ENCODE measurements at places on chromosomes 1 and 21.

GRCh38 chr1:37946703-37947360 lies at the start of gene INPP5B:
TSS of gene INPP5B (minus strand) at chr1:37947053. CDS start at chr1:37946308, 745 bp downstream.
- DNase-seq: no peak

GRCh38 chr1:61210435-61211154 lies 128.2 kb downstream of the NFIA start:
- no peak for DNase-seq

DNA sequence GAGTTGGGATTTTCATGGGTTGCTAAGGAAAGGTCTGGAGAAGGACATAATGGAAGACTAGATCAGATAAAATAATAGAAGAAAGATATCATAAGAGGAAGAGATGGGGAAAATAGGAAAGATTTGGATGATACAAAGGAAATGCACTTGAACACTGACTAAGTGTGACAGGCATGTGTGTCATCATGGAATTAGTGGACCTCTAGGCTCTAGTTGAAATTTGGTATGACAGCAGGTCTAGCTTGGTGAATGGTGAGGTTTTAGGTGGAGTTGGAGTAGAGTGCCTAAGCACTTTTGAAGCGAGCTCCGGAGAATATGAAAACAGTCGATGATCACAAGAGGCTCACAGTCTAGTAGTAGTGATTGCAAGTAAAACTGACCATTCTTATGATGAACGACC lies 73.0 kb upstream of the PTGS2 start:
- no peak for DNase-seq

DNA sequence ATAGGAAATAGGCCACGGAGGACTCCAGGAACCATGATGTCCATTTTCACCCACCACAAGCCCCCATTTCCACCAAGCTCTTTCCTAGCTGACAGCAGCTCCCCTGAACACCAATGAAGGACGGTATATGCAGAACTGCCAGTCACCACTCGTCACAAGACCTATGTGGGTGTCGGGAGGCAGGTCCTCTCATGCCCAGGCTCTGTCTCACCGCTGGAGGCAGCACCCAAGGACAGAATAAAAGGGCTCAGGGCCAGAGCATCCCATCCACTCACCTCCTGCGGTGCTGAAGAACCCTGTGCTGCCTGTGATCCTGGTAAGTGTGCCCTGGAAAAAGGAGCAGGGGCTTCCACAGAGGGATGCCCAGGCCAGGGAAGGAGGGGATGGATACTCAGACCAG lies at the start of gene LCE1F:
TSS of gene LCE1F (plus strand) at position 266 of the 400 bp plus-strand sequence. CDS start 1,232 bp downstream, outside the sequence.
- DNase-seq: no peak

GRCh38 chr1:24341260-24341659 lies 22.1 kb downstream of the GRHL3 start:
- DNase-seq: peak; percentile 61

DNA sequence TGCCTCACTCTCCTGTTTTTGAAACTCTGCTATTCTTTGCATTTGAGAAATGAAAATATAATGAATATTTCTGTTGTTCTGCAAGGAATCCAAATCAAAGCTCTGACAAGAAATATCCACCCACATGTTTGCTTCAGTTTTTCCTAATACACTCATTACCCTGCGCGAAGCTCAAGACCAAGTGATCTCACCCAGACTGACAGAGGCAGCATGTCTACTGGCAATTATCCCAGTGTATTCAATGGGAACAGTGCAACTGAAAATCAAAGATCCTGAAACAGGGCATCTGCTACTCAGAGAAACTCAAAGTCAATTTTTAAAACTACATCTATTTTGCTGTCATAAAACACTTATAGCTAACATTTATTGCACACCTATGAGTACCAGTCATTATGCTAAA lies 321.0 kb upstream of the LRRC7 start:
- DNase-seq: no peak

GRCh38 chr1:212034516-212035122 lies 738 bp downstream of the INTS7 start:
- no peak for DNase-seq

DNA sequence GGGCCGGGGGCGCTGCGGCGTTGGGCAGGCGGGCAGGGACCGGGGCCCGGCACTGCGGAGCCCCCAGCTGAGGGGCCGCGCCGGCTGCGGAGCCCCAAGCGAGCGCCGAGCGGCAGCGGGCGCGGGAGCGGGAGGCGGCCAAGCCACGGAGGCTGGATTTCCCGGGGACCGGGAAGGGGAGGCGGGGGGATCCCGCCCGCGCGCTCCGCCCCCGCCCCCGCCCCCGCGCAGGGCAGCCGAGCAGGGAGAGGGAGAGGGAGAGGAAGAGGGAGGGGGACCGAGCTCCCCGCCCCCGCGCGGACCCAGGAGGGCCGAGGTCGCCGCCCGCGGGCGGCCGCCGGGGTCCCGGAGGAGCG lies at the start of gene DLGAP3:
TSS of gene DLGAP3 (minus strand) at position 154 of the 356 bp plus-strand sequence. CDS start 24,267 bp downstream, outside the sequence.
- no peak for DNase-seq

- no peak for DNase-seq
Measured at GRCh38 chr1:155977690-155978324, 540 bp downstream of the ARHGEF2 start.

DNA sequence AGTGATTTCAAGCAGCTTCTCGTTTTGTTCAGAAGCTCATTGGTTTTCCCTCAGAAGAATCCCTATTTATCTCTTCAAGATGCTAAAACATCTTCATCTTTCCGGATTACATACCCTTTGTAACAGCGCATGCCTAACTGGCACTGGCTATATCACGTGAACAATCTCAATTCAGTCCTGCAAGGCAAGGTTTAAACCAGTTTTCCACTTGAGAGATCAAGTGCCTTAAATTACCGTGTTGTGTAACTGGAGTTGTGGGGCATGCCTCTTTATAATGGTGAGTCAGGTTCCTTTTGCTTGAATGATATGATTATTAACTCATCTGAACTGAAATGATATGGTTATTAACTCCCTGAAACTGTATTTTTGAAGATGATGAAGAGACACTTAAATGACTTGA lies 11.0 kb upstream of the ZFP69B start:
- no peak for DNase-seq

DNA sequence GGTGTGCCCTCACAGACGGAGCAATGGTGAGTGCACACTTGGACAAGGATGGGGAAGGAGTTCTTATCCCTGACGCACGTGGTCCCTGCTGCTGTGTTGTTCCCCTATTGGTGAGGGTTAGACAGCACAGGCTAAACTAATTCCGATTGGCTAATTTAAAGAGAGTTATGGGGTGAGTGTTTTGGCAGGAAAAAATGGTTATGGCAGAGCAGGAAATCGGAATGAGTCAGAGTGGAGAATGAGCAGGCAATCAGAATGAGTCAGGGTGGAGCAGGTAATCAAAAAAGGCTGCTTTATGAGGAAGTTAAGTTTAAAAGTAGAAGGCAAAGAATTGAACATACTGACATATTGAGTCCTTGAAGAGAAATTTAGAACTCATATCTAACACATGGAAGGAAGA lies 100.5 kb downstream of the NGF start:
- DNase-seq: no peak

- DNase-seq: no peak
Measured at GRCh38 chr1:157226739-157227138, 88.5 kb upstream of the ETV3 start.

DNA sequence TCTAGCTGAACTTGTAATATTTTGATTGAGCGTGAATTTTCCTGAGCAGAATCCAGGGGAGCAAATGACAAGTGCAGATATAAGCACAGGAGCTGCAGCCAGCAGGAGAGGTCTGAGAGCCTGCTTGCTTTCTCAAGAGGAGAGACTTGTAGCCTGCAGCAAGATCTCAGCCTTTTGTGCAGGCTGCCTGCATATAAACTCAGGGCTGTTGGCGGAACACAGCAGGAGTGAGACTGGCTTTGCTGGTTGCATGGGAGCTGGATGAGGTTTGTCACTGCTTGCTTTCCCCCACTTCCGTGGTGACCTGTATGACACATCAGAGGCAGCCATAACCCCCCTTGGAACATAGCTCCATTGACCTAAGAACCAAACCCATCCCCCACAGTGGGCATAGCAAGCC lies 725.4 kb upstream of the RGS18 start:
- DNase-seq: no peak

DNA sequence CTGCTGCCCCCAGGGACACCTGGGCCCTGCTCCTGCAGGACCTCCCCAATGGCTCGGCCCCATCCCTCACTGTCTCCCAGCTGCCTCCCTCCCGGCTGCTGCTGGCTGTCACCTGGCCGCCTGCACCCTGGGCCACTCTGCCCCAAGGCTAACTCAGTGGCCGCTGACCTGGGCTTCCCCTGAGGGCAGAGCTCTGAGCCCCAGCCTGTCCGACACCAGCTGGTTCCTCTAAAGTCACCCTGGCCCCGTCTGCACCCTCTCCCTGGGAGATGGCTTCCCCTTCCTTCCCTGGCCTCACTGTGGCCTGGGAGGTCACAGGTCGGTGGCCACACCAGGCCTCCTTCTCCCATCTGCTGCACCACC lies 15.0 kb downstream of the ITGB2 start:
- DNase-seq: no peak

DNA sequence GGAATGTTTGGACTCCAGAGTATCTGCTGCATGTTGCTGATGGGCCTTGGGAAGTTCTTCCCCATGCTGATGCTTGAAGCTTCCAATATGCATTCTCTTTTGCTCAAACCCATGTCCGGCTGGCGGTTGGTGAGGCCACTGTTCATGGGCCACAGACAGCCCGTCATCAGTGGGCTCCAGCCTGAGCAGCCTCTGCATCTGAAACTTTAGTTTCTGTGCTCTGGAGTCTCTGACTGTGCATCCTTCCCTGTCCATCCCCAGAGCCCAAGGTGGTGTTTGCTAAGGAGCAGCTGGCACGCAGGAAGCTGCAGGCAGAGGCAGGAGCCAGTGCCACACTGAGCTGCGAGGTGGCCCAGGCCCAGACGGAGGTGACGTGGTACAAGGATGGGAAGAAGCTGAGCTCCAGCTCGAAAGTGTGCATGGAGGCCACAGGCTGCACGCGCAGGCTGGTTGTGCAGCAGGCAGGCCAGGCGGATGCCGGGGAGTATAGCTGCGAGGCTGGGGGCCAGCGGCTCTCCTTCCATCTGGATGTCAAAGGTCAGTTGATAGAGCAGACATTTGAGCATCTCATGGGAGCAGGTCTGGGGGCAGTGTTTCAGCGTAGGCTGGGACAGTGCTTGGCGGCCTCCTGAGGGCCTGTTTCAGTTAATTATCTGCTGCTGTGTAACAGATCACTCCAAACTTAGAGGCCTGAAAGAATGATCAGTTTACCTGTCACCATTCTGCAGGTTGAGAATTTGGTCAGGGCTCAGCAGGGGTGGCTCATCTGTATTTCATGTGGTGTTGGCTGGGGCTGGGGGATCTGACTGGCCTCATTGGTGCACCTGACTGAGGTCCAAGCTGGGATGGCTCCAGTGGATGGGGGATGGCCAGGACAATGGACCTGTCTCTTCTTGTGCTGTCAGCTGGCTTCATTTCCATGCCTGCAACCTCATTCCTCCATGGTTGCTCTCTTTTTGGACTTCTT lies 16.6 kb downstream of the OBSCN start:
- DNase-seq: no peak

DNA sequence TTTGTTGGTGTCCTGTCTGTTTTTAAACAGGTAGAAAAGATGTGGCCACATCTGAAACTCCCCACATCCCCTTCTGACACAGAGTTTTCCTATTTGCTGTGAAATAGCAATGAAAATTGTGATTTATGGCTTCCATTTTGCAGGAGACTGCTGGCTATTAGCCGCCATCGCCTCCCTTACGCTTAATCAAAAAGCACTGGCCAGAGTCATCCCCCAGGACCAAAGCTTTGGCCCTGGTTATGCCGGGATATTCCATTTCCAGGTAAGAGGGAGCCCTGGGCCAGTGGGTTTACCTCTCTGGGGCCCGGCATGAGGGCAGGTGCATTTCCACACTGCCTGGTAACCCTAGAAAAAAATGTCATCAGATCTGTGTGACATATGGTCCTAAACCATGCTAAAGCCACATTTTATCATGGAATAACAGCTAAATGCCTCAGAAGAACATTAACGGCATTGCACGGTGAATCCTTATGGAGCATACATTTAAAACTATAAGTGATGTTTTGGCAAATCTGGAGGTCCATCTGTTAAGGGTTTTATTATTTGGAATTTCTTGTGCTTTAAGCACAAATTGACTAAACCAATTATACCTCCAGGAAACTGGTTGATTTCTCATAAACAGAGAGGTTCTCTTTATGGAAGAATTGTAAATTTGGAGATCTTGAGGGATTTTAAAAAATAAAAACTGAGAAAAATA lies 12.3 kb downstream of the CAPN9 start:
- DNase-seq: peak; percentile 79

- DNase-seq: no peak
Measured at GRCh38 chr1:158931055-158931737, at the start of gene PYHIN1. TSS of gene PYHIN1 (plus strand) at chr1:158931552. CDS start at chr1:158936911, 5,359 bp downstream.

- no peak for DNase-seq
Measured at GRCh38 chr1:111988377-111988742, 1.1 kb downstream of the KCND3 start.

DNA sequence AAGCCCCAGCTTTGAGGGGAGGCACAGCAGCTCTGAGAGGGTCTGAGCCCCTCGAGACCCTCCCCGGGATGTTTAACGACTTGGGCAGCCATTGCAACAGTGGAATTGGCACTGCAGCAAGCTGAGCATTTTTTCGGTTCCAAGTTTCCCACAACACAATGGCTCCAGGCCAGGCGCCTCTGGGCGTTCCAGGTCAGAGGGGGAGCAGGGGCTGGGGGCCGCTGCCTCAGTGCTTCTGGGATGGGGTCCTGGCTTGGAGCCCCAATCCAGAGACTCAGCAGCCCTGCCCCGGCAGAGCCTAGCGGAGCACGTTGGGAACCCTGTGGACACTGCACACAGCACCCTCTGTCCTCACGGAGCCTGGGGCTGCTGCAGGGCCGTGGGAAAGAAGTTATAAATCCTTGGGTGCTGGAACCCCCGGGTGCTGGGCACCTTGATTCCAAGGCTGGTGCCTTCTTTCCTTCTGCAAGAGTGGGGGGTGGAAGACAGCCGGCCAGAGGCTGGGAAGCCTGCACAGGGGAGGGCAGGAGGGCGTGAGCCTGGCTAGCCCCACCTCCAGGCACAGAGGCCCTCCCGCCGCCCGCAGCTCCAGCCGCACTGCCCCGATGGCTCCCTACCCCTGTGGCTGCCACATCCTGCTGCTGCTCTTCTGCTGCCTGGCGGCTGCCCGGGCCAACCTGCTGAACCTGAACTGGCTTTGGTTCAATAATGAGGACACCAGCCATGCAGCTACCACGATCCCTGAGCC lies 50.1 kb downstream of the COL18A1 start:
- DNase-seq: no peak

- no peak for DNase-seq
Measured at GRCh38 chr1:205630241-205630640, 1.6 kb downstream of the ELK4 start.

Measured in NCI-H524 treated with DMSO at 0.1 percent for 48 hours (cell line).